ENCODE measurements at places on chromosomes 5 and 9.

DNA sequence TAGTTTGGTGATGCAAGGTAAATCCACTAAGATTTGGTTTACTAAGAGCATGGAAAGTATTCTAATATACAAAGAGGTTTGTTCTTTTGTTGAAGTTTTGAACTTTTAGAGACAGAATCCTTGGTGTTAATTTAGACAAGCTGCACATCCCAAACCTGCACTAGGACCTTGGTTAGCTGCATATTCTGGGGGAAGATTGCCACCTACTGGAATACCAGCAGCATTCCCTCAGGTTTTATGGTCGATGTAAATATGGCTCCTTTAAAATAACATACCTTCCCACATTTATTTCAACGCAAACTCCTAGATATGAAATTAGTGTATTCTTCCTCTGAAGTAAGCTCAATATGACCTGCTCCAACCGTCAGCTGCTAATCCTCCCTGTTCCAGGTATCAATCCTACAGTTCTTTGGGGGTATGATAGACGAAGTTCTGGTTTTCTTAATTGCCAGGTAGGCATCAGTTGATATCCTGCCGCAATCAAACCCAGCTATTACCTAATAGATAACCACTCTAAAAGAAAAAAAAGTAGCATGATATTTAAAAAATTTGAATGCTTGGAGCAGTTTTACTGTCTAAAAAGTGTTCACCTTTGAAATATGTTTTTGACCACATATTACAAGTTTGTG, 624.1 kb downstream of the ISL1 start:
- DNase-seq = peak; percentile 50

- DNase-seq = no peak
Measured at GRCh38 chr9:37324261-37324683, 98.2 kb upstream of the GRHPR start.

DNA sequence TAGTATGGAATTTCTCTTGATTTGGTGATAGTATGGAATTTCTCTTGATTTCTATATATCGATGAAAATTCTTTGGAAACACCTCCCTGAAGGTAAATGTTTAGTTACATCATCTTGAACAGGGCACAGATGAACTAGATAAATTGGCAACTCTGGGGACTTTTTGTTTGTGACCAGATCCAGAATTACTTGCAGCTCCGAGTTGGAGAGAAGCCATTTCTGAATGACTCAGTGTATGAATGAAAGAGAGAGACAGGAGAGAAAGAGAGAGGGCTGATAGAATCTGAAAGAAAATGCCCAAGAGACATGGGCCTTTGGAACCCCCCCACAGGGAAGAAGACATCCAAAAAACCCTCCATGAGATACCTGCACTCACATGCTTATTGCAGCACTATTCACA, 14.1 kb downstream of the TNFSF15 start:
- DNase-seq = no peak

- DNase-seq = no peak
Measured at GRCh38 chr9:69647804-69648203, 24.4 kb downstream of the APBA1 start.

- no peak for DNase-seq
Measured at GRCh38 chr5:10632110-10632761, 68.4 kb downstream of the ANKRD33B start.

- DNase-seq = peak; percentile 74
Measured at GRCh38 chr9:121285835-121286687, 18.1 kb downstream of the GSN start.

DNA sequence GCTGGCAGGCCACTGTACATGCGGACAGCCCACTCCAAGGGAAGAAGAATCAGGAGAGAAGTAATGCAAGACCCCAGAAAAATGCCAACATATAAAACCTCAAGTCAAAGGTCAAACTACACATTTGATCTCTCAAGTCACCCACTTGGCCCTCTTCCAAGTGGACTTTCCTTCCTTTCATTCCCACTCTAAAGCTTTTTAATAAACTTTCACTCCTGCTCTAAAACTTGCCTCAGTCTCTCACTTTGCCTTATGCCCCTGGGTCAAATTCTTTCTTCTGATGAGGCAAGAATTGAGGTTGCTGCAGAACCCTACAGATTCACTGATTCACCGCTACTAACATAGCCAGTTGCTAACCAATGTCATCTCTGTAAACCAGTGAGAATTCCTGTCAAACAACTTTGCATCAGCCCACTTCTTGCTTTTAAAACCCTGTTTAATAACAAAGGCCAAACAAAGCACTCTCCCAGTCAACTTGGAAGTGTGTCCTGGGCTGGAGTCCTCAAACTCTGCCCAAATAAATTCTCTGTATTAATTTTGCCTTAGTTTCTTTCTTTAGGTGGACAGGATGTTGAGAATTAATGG, 6.9 kb upstream of the ATP6V1G1 start:
- DNase-seq = no peak

DNA sequence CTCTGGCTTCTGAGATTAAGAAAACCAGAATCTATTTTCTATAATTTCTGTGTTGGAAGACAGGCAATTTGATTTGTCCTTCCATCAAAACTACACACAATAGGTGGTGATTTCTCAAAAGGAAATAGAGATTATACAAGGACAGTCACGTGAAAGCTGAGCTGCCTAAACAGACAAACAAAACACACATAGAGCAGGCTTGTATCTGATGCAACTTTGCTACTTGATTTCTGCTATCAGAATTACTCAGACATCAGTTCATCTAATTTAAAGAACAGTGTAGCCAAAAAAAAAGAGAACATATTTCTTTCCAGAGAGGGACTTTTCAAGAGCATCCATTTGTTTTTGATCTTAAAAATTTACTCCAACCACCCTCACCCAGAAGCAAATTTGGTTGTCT, 2128.3 kb upstream of the C9orf72 start:
- peak; percentile 4 for DNase-seq

- no peak for DNase-seq
Measured at GRCh38 chr9:93010056-93010455, 48.4 kb upstream of the SUSD3 start.

- no peak for DNase-seq
Measured at GRCh38 chr5:62273687-62274086, 32.3 kb upstream of the KIF2A start.

GRCh38 chr5:170330568-170331054, 33.0 kb upstream of the LCP2 start:
- DNase-seq = no peak

DNA sequence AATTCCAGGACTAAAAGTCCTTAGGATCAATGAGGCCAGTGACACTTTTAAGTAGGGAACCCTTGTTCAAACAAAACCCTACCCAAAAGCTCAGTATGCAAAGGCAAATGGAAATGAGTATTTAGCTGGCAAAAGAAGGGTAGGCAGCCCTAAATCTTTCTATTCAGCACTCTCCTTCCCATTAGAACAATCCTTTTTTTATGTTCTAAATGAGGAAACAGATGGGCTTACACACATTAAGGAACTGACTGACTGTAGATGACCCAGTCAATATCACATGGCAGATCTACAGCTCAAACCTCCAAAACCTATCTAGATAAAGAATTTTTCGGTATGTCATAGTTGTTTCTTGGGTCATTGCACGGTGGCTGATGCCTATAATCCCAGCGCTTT, 7.2 kb downstream of the CSNK1A1 start:
- no peak for DNase-seq

DNA sequence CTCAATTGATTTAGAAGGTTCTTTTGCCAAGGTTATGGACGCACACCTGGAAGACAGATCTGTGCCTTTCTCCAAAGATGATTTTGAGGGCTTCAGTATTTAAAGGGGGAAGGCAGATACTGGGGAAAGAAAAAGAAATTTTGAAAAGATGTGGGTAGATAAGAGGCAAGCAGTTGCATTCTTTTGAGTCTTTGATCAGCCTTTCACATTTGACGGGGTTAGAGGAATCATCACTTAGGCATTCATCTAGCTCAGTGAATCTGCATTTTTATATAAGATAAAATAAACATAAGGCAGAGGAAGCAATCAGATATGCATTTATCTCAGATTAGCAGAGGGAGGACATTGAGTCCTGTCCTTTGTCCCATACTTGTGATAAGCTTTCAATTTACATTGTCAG, 243.4 kb upstream of the RAI14 start:
- peak; percentile 48 for DNase-seq

GRCh38 chr9:113593682-113594281, 130.3 kb downstream of the RGS3 start:
- DNase-seq = peak; percentile 94
